ENCODE measurements at places on chromosomes 1 and 21. TPM values are rescaled to one million over a fixed set of nuclear protein-coding genes. Genes with fewer than 3 reads are reported as not detected.

TAS1R1 gene
- not detected for total RNA-seq

HHIPL2 gene
- not detected for total RNA-seq

DNA sequence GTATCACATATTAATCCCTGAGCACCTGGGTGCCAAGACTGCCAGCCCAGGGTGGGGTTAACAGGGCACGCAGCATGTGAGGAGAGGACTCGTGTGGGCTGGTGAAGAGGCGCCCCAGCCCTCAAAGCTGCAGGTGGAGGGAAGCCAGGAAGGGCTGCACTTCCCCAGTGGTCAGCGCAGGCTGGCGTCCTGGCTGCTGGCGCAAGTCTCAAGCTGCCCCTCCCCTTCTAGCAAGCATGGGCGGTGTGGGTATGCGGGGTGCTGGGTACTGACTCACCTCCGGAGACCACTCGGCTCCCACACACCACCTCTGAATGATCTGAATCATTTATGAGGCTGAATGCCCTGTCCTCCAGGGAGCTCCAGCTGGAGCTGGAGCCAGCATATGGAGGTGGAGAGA, 44.0 kb downstream of the EIF2D start:
- H3K36me3 ChIP-seq, result no peaks in the 10 kb centered on the region
- H3K4me3 ChIP-seq, result no peak overlapping the region
- H3K4me1 ChIP-seq, result no peaks in the 10 kb centered on the region
- H3K27me3 ChIP-seq, result no peaks in the 10 kb centered on the region

DNA sequence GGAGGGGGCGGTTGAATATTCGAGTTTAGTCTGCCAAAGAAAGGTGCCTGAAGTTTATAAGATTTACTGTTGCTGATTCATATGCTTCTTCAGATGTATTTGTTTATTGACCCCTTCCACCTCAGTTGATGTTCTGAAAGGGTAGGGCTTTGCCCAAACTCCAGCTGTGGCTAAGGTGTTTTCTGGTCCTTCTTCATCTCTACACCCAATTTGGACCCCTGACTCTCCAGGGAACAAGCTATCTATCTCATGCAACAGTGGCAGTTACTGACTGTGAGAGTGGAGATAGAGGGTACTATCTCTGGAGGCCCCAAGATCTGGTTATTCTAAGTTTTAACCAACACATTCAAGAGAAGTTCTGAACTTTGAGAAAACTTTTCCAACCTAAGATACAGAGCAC, 12.6 kb upstream of the ALG14 start:
- H3K4me1 ChIP-seq, result no peaks in the 10 kb centered on the region
- no peak overlapping the region for H3K4me3 ChIP-seq
- no peaks in the 10 kb centered on the region for H3K36me3 ChIP-seq
- no peak for DNase-seq
- H3K27me3 ChIP-seq, result no peaks in the 10 kb centered on the region
- peak overlapping the region; percentile 66 for H3K27ac ChIP-seq

Measured in transverse colon (tissue), 4 donors.